HCEC 1CT (cell line): ENCODE measurements at places on chromosomes 1 and 21.

- no peak for DNase-seq
Observed at GRCh38 chr1:170426596-170426995, 105.4 kb upstream of the GORAB start.

DNA sequence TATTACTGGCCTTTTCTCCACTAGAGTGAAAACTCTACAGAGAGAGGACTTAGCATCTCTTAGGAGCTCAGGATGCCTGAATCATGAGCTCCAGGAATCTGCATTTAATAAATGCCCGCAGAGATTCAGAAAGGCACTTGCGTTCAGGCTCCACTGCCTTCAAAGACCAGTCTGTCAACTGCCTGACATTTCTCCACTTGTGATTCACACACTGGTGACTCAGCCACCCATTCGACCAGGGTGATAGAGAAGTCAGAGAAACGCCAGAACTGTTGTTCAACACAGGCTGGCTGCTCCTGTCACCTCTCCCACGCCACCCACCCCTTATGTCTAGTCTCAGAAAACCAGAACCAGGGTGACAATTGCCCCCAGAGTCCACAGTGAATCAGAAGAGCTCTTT, 26.9 kb upstream of the LBR start:
- peak; percentile 69 for DNase-seq

DNA sequence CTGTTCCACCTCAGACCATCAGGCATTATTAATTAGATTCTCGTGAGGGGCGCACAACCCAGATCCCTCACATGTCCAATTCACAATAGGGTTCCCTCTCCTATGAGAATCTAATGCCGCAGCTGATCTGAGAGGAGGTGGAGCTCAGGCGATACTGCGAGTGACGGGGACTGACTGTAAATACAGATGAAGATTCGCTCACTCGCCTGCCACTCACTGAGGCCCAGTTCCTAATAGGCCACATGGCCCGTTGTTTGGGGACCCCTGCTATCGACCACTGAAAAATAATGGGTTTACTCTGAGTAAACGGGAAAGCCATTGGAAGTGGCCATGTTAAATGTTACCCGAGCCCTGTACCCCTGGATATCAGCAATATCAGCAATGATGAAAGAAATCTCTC, 65.9 kb downstream of the GRIK1 start:
- DNase-seq: no peak

- DNase-seq: no peak
Observed at GRCh38 chr1:169175461-169175860, 69.0 kb downstream of the ATP1B1 start.

GRCh38 chr1:169683661-169684060, 27.8 kb downstream of the SELL start:
- no peak for DNase-seq

DNA sequence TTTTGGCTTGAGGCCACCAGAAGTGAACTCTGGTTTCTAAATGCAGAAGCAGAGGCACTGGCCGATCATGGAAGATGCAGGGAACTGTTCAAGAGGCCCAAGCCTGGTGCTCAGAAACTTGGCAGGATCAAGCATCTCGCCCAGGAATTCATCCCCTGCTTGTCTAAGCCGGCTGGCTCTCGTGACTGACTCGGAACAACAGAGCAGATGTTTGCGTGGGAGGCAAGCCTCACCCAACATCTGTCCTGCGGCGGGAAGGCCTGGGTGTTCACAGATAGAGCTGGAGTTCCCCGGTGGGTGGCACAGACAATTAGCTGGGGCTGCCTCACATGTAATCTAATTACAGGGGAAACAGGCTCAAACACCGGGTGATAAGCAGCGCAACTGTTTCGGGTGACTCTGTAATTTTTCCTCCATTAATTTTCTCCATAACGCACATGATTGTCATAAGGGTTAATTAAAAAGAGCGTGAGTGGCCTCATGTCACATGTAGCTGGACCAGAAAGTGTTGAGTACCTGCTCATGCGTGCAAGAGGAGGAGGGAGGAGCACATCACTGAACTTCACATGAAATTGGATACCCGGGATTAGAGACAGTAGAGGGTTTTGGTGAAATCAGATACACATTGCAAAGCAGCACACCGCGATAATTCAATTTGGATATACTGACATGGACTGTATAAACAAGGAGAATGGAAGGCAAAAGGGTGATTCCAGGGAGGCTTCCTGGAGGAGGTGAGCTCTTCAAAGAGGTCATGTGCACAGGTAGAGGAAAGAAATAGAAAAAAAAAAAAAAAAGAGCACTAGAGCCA, 180.0 kb downstream of the ETS2 start:
- peak; percentile 94 for DNase-seq

GRCh38 chr1:156217871-156218270, 5.1 kb downstream of the PMF1 start:
- DNase-seq: peak; percentile 9

GRCh38 chr1:226310637-226311195, 1.8 kb upstream of the LIN9 start:
- no peak for DNase-seq

DNA sequence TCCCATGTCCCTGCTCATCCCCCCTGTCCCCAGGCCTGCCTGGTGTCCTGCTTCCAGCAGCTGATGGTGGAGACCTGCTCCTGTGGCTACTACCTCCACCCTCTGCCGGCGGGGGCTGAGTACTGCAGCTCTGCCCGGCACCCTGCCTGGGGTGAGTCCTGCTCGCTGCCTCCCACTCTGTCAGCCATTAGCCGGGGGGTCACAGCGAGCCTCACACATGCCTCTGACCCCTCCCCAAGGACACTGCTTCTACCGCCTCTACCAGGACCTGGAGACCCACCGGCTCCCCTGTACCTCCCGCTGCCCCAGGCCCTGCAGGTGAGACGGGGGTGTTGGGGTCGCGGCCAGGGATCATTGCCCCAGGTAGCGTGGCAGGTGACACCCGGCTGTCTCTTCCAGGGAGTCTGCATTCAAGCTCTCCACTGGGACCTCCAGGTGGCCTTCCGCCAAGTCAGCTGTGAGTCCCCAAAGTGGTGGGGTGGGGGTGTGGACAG, 10.0 kb downstream of the SCNN1D start:
- DNase-seq: no peak

GRCh38 chr1:41322835-41323234, 38.4 kb upstream of the FOXO6 start:
- no peak for DNase-seq

GRCh38 chr1:220875260-220875659, 4.0 kb upstream of the HLX start:
- no peak for DNase-seq

GRCh38 chr1:216205176-216205575, 218.1 kb downstream of the USH2A start:
- DNase-seq: no peak

DNA sequence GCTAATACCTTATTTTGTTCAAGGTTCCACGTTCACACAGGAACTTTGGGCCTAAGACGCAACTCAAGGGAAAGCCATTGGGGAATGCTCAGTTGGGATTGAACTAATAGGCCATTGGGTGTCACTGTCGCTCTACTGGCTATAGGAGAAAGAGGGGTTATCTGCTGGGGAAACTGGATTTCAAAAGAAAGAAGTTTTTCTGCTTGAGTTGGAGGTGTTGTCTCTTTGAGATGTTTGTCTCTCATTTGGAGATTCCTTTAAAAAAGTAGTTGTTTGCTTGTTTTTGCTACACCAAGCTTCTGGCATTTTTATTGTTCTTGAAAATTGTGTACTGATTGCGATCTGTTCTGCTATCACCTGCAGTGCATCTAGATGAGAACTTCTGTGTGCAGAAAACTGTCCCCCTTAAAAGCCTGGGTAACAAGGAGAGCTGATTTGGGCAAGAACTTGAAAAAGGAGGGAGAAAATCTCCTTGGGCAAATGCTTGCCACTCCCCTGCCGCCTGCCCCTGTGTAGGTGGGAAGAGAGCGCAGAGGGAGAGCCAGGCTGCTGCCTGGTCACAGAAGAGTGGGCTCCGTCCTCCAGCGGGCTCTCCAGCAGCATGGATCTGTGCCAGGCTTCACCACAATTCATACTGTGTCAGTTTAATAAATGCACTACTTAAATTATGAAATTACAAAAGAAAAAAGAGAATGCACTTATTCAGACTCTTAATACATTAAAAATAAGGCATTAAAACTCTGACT, 39.9 kb downstream of the PEX14 start:
- DNase-seq: peak; percentile 19

- DNase-seq: peak; percentile 24
Observed at GRCh38 chr21:25578056-25578961, 29.0 kb downstream of the MRPL39 start.

GRCh38 chr1:159079525-159079924, 3.0 kb upstream of the AIM2 start:
- no peak for DNase-seq

GRCh38 chr1:213292614-213293013, 241.6 kb downstream of the RPS6KC1 start:
- DNase-seq: no peak

- no peak for DNase-seq
Observed at GRCh38 chr21:28928578-28929420, 63.9 kb downstream of the LTN1 start.
